Sigmoid colon (tissue), 7 donors: ENCODE measurements at places on chromosomes 16 and 17. TPM values are rescaled to one million over a fixed set of nuclear protein-coding genes. Genes with fewer than 3 reads are reported as not detected.

CCL13 gene
- 1.7 TPM for total RNA-seq

HS3ST4 gene
- not detected for total RNA-seq

DNA sequence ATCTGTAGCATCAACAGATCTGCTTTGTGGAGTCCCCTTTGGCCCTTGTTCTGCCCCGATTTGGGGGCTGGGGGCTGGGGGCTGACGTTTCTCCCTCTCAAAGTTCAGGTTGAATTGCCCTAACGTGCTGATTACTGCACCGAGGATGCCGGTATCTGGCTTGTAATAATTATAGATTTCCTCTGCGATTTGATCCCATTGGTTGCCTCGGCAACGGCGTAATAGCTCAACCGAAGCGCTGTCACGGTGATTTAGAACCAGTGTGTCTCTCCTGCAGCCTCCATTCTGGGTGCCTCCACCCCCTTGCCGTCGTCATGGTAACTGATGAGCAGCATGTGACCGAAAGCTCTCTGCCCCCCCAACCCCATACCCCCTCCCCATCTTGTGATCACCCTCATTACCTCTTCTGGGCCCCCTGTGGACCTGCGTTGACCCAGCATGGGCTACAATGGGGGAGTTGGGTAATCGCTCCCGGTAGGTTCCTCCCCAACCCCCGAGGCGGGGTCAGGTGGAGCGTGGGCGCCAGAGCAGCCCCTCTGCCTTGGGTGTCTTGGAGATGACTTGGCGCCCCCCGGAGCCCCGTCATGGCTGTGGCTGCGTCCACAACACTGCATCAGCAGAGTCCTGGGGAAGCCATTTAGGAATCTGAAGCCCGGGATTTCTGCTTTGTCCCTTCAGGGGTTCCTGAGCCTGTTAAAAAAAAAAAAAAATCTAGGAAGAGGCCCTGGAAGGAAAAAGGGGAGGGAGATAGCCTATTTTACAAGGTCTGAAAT lies 38.4 kb downstream of the ABAT start:
- no peak for DNase-seq

KRTAP9-8 gene
- not detected for total RNA-seq

CCL4 gene
- total RNA-seq = 3.7 TPM

DNA sequence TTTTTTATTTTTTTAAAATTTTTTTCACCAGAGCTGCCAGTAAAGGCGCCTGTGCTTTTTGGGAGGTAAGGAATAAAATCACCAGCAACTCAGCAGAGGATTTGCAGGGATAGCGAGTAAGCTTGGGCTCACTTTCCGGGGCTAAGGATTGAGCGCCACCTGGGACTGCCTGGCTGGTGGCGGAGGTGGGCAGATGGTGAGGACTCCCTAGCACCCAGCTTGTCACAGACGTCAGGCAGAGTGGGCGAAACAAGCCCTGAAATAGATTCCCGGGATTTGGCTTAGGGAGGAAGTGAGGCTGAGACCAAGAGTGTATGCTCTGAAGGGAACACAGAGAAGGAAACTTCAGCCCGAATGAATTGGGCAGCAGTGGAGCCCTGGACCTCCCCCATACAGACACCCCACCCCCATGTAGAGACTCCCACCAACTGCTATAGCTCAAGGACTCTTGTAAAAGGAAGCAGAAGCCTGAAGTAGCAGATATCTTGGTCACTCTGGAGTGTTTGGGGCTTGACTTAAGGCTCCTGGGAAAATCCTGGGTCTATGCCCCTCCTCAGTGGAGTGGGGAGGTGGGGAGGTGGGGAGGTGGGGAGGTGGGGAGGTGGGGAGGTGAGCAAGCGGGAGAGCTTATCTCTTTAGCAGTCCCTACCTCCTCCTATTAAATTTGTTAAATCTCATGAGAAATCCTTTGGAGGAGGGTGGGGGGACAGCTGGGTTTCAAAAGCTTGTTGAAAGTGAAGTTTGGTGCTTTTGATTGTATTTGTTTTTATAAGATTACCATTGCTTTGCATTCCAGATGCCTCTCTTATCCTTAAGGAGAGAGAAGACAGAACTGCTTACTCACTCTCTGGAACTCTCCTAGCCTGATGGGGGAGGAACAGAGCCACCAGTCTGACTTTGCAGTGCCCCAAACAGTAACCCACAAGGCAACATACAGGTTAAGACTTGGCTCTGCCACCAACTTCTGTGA lies 8.2 kb downstream of the ARL4D start:
- no peak for DNase-seq

GRCh38 chr17:63675607-63676546 lies 24.0 kb downstream of the LIMD2 start:
- peak; percentile 84 for DNase-seq

GRCh38 chr16:66904846-66905632 lies 13.6 kb downstream of the CDH16 start:
- no peak for DNase-seq

PLCG2 gene
- 3.9 TPM for total RNA-seq
